ENCODE measurements at places on chromosomes 5 and 9.

DNA sequence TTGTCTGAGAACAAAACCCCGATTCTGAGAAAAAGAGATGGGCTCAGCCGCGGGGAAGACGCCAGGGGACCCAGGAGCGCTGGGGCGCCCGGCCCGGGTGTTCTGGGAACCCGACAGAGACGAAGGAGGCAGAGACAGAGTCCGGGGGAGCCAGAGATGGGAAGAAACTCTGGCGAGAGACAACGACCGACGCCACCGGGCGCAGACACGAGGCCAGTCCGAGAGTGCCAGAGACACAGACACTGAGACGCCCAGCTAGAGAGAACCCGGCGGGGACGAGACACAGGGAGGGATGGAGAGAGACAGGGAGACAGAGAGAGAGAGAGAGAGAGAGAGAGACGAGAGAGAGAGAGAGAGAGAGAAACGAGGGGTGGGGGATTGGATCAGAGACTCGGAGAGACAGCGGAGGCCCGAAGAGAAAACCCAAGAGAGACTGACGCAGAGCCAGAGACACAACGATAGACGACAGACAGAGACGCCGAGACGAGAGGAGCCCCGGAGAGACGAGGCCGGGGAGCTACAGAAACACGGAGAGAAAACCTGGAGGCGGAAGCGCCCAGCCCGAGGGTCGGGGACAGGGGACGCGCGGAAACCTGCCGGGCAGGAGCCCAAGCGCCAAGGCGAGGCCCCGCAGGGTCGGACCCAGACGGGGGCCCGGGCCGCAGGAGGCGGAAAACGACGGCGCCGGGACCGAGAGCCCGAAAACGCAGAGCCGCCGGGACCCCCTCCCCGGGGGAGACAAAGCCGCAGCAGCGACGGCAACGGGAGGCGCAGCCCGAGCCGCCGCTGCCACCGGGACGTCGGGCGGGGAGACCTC, 3.3 kb downstream of the NR5A1 start:
- no peak for DNase-seq

DNA sequence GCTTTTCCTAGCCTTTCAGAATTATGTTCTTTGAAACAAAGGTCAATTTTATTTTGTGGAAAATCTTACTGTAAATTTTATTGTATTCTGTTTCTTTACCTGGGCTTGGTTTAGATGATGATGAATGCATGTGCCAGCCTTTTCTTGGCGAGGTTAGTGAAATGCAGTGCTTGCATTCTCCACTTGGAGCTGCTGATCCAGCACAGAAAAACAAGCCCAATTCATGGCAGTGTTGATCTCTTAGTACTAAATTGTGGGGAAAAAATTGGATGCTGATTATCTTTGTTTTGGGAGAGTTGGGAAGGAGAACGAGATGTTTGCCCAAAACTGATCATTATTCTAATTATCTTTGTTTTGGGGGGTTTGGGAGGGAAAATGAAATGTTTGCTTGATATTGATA, 3.7 kb downstream of the HABP4 start:
- peak; percentile 44 for DNase-seq

- DNase-seq: no peak
These were observed 135.0 kb upstream of the FBN2 start for GRCh38 chr5:128673000-128673399.

DNA sequence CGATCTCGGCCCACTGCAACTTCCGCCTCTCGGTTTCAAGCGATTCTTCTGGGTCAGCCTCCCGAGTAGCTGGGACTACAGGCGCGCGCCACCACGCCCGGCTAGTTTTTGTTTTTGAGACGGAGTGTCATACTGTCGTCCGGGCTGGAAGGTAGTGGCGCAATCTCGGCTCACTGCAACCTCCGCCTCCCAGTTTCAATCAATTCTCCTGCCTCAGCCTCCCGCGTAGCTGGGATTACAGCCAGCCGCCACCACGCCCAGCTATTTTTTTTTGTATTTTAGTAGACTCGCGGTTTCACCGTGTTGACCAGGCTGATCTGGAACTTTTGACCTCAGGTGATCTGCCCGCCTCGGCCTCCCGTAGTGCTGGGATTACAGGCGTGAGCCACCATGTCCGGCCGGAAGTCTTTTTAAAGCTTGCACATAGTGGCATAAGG, 1.2 kb downstream of the SMC5 start:
- DNase-seq: no peak

DNA sequence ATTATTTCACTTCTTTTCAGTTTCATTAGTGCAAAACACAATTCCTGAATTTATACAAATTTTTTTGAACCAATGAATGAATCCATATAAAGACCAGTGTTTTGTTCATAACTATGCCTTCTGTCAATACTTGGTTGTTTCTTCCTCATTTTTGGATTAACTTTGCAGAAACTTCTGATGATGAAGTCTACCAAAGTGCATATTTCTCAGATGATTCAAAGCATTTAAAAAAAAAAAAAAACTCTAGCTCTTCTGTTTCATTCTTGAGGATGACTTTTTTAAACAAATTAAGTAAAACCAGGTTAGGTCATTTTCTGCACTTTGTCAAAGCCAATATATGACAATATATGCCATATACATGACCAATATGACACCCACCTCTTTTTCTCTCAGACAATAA, 92.6 kb downstream of the CHSY3 start:
- DNase-seq: no peak

GRCh38 chr5:6395621-6396020, 17.3 kb upstream of the MED10 start:
- DNase-seq: no peak

DNA sequence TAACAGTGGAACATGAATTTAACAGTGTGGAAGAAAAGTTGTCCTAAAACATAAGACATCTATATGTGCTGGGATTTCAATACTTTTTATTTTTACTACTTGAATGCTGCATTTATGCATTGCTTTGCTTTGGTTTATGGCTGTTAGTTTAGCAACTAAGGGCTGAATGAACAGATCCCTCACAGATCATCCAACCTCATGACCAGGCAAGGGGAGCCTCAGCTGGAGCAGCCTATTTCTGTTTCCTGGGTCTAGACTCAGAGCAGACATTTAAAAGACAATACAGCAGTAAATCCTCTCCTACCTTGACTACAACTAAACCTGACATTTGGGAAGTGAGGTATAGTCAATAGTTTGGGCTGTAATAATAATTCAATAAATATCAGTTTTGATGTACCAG, 163.3 kb downstream of the AUH start:
- DNase-seq: no peak

GRCh38 chr5:8520917-8521316, 652.0 kb downstream of the MTRR start:
- DNase-seq: no peak

- DNase-seq: no peak
These were observed 105.7 kb downstream of the DTWD2 start for GRCh38 chr5:118882666-118883065.

- no peak for DNase-seq
These were observed 6.0 kb downstream of the MRPS2 start for GRCh38 chr9:135506327-135507103.

DNA sequence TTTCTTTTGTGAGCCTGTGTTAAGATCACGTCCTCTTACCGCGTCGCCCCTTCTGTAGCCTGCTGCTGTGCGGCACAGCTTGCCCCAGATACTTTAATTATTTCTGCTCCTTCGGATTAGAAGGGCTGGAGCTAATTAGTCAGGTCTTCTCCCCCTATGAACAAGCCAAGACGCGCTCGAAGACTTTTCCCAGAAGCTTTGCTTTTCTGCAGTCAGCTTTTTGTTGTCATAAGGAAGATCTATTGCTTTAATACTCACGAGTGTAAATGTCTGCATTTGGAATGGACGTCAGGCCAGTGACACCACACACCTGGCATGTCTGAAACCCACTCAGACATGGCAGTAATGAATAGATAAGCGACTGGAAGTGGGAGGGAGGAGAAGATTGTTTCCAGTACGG, 37.0 kb downstream of the PRUNE2 start:
- DNase-seq: no peak

DNA sequence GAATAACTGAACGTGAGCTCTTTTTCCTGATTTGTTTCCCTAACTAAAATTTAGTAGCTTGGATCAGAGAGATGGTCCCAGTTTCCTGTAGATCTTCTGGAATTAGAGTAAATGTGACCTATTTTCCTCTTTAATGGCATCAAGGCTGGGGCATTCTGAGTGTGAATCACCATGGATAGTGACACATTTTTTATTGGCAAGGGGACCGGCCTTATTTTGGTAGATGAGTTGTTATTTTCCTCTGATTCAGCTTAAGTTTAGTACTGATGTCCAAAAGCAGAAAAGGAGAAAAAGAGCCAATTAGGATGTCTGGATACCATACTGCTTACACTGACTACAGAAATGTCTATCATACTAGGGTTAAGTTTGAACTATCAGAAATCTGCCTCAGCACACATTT, 68.1 kb downstream of the RNF38 start:
- no peak for DNase-seq

- DNase-seq: no peak
These were observed 42.2 kb downstream of the ANKH start for GRCh38 chr5:14829396-14829795.

- DNase-seq: no peak
These were observed 134.9 kb downstream of the PRDM6 start for GRCh38 chr5:123223921-123224320.

- DNase-seq: no peak
These were observed 22.5 kb downstream of the ABO start for GRCh38 chr9:133252301-133253020.

DNA sequence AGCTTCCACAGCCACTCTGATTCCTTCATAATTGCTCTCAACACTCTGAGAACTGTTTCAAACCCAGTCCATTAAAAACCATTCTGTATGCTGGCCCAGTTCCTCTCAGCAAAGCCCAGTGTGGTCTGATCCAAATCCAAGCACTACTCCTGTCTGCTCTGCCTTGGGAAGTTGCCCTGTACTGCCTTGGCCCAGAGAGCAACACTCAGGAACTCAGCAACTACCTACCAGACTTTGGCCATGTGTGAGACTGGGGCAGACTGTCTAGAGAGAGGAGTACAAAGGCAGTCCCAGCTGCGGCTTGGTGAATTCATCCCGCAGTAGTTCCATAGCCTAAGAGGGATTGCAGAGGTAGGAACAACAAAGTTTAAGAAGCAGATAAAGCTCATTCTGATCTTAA, 214.4 kb downstream of the MCTP1 start:
- DNase-seq: no peak

DNA sequence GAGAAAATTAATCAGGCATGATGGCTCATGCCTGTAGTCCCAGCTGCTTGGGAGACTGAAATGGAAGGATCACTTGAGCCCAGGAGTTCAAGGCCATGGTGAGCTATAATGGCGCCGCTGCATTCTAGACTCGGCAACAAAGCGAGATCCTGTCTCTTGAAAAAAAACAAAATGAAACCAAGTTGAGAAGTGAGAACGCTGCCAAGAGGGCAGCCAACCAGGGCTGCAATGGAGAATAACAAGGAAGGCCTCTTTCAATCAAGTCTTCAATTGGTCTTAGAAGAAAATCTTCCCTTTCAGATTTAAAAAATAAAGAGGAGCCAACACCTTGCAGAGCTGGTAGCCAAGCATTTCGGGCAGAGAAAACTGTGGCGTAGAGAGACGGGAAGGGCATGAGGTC, 14.7 kb downstream of the KIAA1958 start:
- DNase-seq: no peak

DNA sequence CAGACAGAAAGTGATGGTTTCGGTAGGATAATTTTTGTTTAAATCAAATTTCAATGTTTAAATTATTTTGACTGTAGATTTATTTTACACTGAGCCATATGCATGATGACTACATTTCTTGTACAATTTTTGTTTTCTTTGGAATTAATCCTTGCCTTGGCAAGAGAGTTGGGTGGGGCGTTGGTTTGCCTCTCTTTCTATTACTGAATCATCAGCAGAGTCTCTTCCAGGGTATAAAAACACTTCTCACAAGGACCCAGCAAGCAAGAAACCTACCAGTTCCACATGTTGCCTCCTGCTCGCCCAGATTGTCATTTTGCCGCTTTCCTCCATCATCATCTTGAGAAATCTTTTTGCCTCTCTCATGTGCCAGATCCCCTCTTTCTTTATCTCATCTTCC, 455.0 kb upstream of the DMAC1 start:
- no peak for DNase-seq

DNA sequence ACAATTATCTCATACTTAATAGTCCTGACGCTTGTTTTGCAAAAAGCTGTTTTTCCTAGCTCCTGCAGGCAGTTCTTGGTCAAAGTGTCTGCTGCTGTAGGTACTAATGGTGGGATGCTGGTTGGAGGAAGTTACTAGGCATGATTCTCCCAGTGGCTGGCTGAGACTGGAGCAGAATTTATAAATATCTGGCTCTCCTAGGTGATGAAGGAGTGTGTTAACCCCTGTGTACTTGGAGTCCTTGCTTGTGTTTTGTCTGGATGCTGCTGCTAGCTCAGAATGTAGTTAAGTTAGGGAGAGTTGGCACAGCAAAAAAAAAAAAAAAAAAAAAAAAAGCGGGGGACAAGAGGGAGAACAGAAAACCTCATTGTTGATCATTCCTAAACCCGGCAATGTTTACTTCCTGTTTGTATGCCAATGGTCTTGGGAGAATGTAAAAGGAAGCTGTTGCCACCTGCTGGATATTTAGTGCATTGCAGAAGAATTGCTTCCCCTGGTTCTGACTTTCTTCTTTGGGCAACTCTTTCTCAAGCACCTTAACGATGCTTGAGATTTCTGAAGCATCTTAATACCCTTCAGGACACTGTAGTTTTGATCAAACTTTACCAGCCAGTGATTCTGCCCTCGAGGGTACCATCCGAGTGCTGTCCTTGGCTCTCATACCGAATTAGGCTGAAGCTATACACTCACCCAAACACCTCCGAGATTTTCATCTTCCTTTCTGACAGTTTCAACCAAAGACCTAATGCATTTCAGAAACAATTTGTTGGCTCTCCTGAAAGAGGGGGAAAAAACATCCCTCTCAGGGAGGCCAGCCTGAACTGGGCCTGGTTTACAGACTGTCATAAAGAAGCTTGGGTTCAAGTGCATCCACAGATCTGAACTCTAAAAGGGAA, 71.7 kb upstream of the WWC1 start:
- peak; percentile 79 for DNase-seq

DNA sequence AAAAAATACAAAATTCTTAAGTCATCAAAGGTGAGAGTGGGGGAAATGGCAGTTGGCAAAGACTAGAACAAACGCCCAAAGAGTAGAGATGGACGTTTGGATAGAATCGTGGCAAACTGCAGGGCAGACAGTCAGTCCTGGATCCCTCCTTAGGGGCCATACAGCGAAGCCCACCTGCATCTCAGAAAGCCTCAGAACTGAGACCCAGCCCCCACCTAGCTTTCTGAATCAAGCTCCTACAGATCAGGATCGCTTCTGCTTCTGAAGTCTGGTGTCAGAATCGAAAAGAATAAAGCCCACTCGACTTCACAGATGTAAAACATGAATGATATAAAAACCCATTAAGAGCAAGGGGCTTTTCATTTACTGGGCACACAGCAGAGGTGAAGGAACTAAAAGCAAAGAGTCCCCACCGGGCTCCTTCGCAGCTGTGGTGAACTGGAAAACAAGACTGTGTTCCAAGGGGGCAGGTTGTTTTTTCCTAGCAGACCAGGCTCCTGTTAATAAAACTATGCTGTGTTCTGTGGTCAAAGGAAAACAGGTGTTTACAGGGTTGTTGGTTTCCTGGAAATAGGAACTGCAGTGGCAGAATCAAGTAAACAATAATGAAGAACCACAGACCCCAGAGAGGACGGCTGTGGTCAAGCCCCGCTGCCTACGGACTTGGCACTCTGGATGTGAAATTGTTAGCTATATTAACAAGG, 91.8 kb downstream of the TLE1 start:
- DNase-seq: no peak
